A673 (cell line): ENCODE measurements at places on chromosomes 1 and 21. TPM values are rescaled to one million over a fixed set of nuclear protein-coding genes. Genes with fewer than 3 reads are reported as not detected.

DNA sequence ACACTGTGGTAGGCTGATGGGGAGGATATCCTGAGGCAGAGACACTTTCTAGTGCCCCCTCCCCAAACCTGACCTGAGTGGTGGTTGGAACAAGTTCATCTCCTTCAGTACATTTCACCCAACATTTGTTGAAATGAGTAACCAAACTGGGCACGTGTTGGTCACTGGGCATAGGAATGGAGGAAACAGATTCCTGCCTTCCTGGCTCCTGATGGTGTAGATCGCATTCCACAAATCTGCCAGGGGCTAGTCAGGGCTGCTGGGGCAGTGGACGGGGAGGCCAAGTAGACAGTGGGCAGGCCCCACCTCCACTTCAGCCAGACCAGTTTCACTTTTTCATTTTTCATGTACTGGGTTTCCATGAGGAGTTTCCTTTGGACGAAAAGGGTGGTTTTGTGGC lies 16.5 kb upstream of the ALX3 start:
- no peaks in the 10 kb centered on the region for H3K36me3 ChIP-seq
- no peak overlapping the region for H3K27ac ChIP-seq
- DNase-seq, result no peak
- H3K4me1 ChIP-seq, result peaks cover 17% of the 10 kb centered on the region
- no peak overlapping the region for H3K4me3 ChIP-seq
- H3K27me3 ChIP-seq, result peaks cover 74% of the 10 kb centered on the region

GRCh38 chr21:21963911-21964310 lies 965.7 kb downstream of the NCAM2 start:
- no peak overlapping the region for H3K4me3 ChIP-seq
- H3K36me3 ChIP-seq, result no peaks in the 10 kb centered on the region
- peak; percentile 44 for DNase-seq
- H3K27ac ChIP-seq, result no peak overlapping the region
- no peaks in the 10 kb centered on the region for H3K27me3 ChIP-seq
- H3K4me1 ChIP-seq, result no peaks in the 10 kb centered on the region

DNA sequence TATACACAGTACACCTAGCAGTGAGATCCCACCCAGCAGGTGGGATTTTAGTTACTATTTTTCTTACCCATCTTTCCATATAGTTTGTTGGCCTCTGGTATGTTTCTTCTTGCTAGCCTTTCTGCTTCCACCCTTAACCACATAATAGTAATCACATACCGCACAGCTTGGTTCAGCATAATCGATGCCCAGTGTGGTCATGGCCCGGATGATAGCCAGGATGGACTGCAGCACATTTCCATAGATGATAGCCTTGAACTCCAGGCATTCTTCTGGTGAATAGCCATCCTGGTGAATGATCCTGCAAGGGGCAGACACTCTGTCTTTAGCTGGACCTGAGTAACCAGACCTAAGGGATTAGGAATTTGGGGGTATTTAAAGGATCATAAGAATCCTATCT lies 9.5 kb downstream of the GNAT2 start:
- no peak overlapping the region for H3K4me3 ChIP-seq
- DNase-seq, result no peak
- H3K27me3 ChIP-seq, result no peaks in the 10 kb centered on the region
- no peaks in the 10 kb centered on the region for H3K36me3 ChIP-seq

GRCh38 chr1:15210651-15211375 lies 36.2 kb upstream of the FHAD1 start:
- no peaks in the 10 kb centered on the region for H3K27me3 ChIP-seq
- no peaks in the 10 kb centered on the region for H3K36me3 ChIP-seq
- no peaks in the 10 kb centered on the region for H3K4me1 ChIP-seq
- H3K4me3 ChIP-seq, result no peak overlapping the region
- H3K27ac ChIP-seq, result no peak overlapping the region

Gene PTPN7
- total RNA-seq, result 0.72 and 2.2 TPM in 2 replicates
